ENCODE measurements at places on chromosomes 4 and X. TPM values are rescaled to one million over a fixed set of nuclear protein-coding genes. Genes with fewer than 3 reads are reported as not detected.

DNA sequence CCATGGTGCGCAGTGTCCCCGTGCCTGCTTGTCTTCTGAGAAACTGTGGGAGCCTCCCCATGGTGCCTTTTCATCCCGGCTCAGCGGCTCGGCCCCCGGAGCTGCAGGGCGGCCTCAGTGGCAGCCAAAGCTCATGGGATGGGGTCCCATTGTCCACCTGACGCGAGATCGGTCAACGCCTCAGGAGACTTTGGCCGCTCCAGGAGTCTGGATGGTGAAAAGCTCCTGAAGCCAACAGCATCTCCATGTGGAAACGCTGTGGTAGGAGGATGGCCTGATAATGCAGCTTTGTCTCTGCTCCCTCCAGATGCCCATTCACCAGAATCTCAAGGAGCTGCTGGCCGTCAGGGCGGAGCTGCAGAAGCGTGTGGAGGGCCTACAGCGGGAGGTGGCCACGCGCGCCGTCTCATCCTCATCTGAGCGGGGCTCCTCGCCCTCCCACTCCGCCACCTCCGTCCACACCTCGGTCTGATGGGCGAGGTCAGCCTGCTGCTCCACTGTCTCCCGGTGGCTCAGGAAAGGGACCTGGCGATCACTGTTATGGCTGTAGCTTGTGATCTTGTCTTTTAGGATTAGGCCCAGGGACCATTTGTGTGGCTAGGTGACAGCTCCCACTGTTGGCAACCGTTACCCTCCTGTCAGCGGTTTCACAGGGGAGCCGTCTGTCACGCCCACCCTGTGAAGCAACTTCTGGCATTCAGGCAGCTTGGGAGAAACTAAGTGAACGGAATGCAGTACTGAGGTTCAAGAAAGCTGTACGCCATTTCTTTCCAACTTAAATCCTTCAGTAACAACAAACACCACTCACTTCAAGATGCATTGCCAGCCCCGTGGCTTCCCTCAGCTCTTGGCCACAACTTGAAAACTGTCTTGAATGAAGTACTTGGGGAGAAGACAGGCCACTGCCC lies 69.3 kb downstream of the MTMR1 start:
- DNase-seq = no peak

SPANXB1 gene
- 131 TPM for total RNA-seq

GRCh38 chr4:169341490-169341889 lies 70.7 kb upstream of the SH3RF1 start:
- peak; percentile 65 for DNase-seq

MTNR1A gene
- total RNA-seq = not detected

GRCh38 chr4:3437582-3437936 lies 4.2 kb upstream of the HGFAC start:
- no peak for DNase-seq

GRCh38 chrX:2183193-2183725 lies 317.5 kb downstream of the DHRSX start:
- DNase-seq = peak; percentile 3

ZIC3 gene
- total RNA-seq = 1.4 TPM

Measured in Daoy (cell line).